Aorta (tissue), 5 donors: ENCODE measurements at places on chromosomes 3 and 15. TPM values are rescaled to one million over a fixed set of nuclear protein-coding genes. Genes with fewer than 3 reads are reported as not detected.

IL5RA gene
- not detected for polyA plus RNA-seq

DNA sequence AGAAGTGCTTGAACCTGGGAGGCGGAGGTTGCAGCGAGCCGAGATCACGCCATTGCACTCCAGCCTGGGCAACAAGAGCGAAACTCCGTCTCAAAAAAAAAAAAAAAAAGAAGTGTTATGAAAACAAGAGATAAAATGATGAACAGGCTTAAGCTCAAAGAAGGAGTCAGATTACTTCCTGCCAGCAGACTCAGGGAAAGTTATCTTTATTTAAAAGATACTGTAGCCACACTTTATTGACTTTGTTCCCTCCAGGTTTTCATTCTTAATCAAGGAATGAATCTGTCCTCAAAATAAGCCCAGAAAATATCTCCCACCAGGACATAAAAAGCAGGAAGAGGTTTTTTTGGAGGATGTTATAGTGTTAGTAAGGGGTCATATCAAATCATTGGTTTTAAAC, 176.5 kb upstream of the KCNMB2 start:
- DNase-seq: no peak

C3orf20 gene
- not detected for polyA plus RNA-seq

GRCh38 chr3:55526332-55527030, 39.4 kb upstream of the WNT5A start:
- DNase-seq: no peak

DNA sequence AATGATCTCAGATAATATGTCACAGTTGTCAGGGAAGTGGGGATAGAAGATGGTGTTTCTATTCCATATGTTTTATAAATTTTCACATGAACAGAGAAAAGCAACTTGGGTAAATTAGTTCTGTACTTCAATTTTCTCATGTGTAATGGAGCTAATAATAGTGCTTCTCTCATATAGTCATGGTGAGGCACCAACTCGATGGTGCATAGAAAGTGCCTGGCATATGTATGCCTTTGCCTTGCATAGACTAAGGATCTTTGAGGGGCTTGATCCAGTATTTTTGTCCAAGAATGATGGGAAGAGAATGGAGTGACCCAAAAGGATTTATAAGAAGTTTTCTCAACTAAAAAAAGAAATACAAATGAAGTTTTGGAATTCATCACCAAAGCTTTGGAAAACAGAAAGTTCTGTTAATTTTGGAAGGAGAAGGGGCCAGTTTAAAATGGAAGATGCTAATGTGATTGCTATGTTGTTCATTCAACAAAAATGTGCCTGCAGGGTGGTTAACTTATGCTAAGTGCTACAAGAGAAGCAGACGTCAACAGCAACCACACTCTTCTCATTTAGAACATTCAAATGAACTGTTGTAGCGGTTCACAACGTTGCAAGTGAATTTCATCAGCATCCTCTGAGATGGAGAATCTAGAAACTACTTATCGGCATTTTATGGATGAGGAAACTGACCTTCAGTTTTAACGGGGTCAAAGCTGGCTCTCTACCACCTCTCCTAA, 86.1 kb downstream of the RTP4 start:
- no peak for DNase-seq

GRCh38 chr15:60744826-60745460, 266.0 kb upstream of the ICE2 start:
- peak; percentile 69 for DNase-seq

ATP13A4 gene
- not detected for polyA plus RNA-seq

DNA sequence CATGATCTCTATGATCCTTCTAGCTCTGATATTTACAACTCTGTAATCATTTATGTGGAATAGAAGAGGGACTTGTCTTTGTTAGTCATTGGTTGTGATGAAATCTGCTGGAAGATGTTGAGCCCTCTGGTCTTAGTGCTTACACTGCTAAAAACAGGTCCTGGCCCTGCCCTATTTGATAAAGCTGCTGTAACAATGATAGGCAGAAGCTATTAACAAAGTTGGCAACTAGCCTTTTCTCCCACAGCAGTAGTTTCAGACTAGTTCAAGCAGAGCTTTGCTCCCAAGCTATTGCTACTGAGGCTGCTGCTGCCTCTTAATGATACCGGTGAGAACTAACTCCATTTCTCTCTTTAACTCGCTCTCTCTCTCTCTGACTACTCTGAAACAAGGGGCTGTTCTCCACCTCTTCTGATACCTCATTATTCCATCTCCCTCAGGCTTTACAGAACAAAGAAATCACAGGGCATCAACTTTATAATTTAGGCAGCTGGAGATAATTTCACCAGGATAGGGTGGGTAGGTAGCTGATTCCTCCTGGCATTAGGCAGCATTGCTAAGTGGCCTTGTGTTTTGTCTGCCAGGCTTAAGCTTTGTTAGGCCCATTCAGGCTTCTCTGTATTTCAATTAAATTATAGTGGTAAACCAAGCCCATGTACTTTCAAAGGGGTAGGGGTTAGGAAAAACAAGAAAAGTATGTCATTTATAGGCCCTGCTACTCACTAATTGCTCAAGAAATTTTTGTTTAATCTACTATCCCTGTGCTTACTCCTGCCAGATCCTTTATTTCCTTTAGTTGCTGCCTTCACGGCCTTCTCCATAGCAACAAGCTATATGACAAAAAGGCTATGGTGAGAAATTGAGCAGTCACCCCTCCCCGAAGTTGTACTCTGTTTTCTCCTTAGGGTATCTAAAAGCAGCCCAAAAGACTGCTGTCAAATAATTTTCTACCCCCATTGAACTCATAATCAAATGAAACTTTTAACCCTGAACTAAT, 139.6 kb downstream of the RBPMS2 start:
- no peak for DNase-seq

- DNase-seq: no peak
Observed at GRCh38 chr15:58677426-58677825, 72.1 kb downstream of the ADAM10 start.

DNA sequence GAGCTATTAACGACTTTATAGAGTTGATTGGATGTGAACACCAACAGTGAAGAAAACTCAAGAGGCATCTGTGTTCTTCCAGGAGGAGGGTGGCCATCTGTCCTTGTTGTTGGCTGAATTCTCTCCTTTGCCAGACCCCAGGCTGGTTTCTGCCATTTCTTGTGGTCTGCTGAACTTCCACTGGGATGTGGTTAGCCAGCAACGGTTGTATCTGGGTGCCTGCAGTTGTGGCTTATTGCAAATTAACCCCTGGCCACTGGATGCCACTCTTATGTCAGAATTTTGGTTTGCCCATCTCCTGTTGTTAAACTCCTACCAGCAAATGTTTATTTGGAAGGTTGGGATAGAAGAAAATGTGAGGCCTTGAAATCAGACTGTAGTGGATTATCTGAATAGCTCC, 163.6 kb upstream of the TBC1D5 start:
- no peak for DNase-seq

- no peak for DNase-seq
Observed at GRCh38 chr15:77720655-77721054, 87.9 kb upstream of the LINGO1 start.

DNAJA4 gene
- 17.0 TPM for polyA plus RNA-seq

DNA sequence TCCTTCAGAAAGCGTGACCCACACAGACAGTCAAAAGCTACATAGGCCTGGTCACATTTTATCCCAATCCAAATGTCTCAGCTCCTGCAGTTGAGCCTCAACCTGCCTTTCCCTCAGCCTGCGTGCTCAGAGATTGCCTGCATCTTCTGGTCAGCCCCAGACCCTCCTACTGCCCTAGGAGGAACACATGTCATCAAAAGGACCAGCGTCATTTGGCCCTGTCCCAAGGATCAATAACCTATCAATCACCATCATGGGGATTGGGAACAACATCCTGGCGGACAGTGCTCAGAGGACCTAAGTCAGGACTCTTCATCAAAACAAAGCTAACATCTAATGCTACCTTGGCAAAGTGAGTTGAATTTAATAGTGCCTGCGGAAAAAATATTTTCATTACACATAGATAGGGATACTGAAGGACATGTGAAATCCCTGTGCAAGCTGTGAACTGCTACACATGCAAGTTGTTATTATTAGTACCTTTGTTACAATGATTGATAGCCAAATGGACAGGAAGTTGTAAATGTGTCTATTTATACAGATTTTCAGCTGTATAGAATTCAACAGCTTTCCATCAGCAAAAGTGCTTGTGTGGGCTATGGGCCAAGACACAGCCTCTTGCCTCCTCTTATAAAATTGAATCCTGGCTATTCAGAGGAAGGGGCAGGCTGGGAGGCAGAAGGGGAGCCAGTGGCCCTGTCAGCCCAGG, 47.7 kb downstream of the UMPS start:
- peak; percentile 19 for DNase-seq

DNA sequence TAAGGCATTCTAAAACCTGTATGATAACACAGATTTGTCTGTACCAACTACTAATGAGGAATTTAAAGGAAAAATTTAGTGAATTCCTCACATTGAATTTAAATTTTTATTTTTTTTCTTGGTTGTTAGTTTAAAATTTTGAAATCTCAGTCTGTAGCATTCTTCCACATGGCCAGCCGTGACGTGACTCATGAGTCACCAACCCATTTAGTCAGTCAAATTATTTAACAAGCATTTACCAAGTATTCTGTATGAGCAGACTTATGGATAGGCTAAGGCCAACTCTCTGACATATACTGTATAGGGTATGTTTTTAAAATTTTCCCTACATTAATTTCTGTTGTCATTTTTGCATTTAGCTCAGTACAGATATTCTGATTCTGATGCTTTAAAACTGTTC, 112.9 kb downstream of the CNTN4 start:
- DNase-seq: no peak

DNA sequence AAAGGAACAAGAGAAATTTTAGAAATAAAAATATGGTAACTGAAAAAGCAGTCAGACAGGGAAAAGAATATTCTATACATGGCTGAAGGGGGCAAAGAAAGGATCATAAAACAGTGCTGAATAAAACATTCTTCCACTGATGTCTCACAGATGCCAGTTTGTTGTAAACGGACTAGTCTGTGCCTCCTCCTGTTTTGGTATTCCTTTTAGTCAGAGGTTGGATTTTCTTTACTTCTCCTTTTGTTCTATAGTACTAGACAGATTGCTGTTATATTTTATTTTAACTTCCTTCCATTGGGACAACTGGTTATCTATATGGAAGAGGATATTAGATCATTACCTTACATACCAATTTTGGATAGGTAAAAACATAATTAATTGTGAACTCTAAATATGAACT, 16.0 kb upstream of the GNB5 start:
- no peak for DNase-seq

DNA sequence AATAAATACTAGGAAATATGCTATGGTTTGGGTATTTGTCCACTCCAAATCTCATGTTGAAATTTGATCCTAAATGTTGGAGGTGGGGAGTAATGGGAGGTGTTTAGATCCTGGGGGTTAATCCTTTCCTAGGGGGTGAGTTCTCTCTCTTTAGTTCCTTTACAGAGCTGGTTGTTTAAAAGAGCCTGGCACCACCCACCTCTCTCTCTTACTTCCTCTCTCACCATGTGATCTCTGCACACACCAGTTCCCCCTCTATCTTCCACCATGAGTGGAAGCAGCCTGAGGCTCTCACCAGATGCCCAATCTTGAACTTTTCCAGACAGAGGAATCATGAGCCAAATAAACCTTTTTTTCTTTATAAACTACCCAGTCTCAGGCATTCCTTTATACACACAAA, 10.5 kb downstream of the SLC24A5 start:
- no peak for DNase-seq

HCN4 gene
- under 0.01 TPM for polyA plus RNA-seq

- peak; percentile 66 for DNase-seq
Observed at GRCh38 chr15:76330080-76330680, 6.4 kb upstream of the ISL2 start.

GOLGA8T gene
- polyA plus RNA-seq: not detected

TEX264 gene
- 40.7 TPM for polyA plus RNA-seq

DNA sequence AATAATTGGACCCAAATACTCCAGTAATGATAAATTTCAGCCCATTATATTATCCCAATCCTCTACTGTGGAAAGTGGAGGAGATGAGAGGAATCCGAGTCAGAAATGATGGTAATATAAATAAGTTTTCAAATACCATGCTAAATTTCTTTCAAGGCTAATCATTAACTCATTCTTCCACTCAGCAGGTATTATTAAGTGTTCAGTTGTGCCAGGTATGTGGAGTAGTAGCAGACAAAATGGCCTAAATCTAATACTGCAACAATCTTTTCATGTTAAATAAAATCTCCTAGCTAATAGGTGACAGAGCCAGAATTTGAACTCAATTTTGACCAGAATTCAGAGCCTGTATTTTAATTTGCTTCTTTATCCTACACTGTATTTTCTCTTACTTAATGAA, 538.6 kb upstream of the ROBO2 start:
- DNase-seq: no peak

GRCh38 chr3:95655363-95655986, 1158.9 kb upstream of the EPHA6 start:
- no peak for DNase-seq

DNA sequence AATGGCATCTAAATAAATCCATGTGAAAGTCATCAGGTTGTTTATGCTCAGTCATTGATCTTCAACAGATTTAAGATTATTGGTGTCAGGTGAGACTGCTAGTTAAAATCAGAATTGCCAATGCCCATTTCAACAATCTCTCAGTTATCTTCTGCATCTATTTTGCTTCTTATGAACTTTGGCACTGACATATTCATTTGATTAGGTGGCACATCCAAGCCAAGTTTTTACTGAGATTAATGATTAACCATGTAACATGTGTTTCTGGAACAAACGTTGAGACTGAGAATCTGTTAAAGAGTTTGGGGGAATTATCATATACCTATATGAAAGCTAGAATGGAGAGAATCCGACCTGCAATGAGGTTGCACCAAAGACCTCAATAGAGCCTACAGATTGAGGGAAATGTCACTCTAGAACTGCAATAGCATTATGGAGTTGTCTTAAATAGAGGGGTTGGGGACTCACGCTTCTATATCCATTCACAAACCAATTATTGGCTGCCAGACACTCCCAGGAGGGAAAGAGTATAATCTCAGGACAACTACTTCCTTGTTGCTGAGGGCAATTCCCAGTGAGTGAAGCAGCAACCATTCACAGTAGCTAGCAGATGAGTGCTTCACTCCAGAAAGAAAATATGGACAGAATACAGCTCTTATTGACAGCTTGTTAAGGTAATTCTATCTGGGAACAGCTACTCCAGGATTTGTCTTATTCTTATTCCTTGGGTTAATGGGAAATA, 891.3 kb downstream of the SQOR start:
- DNase-seq: no peak
